ENCODE measurements at places on chromosomes 11 and 22.

- H3K4me1 ChIP-seq: no peaks in the 10 kb centered on the region
- DNase-seq: no peak
- H3K27ac ChIP-seq: no peak overlapping the region
- H3K4me3 ChIP-seq: no peak overlapping the region
- no peaks in the 10 kb centered on the region for H3K36me3 ChIP-seq
- H3K27me3 ChIP-seq: no peaks in the 10 kb centered on the region
Observed at GRCh38 chr11:25423436-25424199, 908.3 kb upstream of the ANO3 start.

- H3K36me3 ChIP-seq: no peaks in the 10 kb centered on the region
- no peak overlapping the region for H3K4me3 ChIP-seq
- DNase-seq: no peak
- no peak overlapping the region for H3K27ac ChIP-seq
Observed at GRCh38 chr22:29720811-29721323, 1.1 kb downstream of the CABP7 start.

- H3K4me3 ChIP-seq: no peak overlapping the region
- peaks cover 18% of the 10 kb centered on the region for H3K36me3 ChIP-seq
- H3K27me3 ChIP-seq: no peaks in the 10 kb centered on the region
- H3K27ac ChIP-seq: no peak overlapping the region
- DNase-seq: no peak
Observed at GRCh38 chr11:108787105-108787504, 122.2 kb downstream of the DDX10 start.

GRCh38 chr11:120708511-120709183 is 197.1 kb downstream of the GRIK4 start:
- H3K4me3 ChIP-seq: no peak overlapping the region
- H3K27ac ChIP-seq: no peak overlapping the region
- H3K27me3 ChIP-seq: peaks cover 7% of the 10 kb centered on the region
- no peak for DNase-seq

GRCh38 chr11:131895865-131896264 is 525.5 kb downstream of the NTM start:
- no peaks in the 10 kb centered on the region for H3K4me1 ChIP-seq
- H3K4me3 ChIP-seq: no peak overlapping the region
- H3K27ac ChIP-seq: no peak overlapping the region
- no peak for DNase-seq
- no peaks in the 10 kb centered on the region for H3K27me3 ChIP-seq
- H3K36me3 ChIP-seq: no peaks in the 10 kb centered on the region

DNA sequence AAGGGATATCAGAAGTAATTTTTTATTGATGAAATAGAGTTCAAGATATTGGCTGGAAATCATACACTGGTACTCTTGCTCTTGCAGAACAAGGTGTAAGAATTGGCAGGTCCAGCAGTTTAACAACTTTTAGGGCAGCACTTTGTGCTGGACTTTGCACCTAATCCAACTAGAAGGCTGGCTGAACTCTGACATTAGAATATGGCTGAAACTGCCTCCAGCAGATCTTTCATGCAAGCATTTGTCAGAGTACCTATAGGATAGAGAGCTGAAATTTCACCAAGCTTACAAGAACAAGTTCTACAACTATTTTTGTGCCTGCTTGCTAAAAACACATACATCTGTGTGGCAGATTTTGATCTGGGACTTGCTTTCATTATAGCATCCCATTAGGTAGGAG is 17.2 kb downstream of the HPS5 start:
- no peaks in the 10 kb centered on the region for H3K27me3 ChIP-seq
- H3K36me3 ChIP-seq: peaks cover 42% of the 10 kb centered on the region
- no peak overlapping the region for H3K27ac ChIP-seq
- no peak overlapping the region for H3K4me3 ChIP-seq
- DNase-seq: no peak

DNA sequence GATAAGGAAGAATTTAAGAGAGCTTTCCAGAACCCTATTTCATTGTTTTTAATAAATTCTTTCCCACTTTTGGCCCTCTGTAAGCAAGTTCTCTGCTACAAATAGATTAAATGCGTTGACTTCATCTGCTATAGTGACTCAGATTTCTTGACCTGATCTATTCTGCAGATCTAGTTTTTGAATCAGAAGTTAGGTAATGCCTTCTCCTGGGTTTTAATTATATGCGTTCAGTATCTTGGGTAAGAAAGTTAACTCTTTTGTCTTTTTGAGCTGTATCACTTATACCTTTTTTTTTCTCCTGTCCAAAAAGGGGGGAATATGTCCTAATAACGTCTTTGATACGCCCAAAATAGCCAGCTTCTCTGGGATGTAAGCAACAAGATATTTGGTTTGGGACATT is 2.4 kb upstream of the HEPHL1 start:
- no peaks in the 10 kb centered on the region for H3K4me1 ChIP-seq
- H3K4me3 ChIP-seq: no peak overlapping the region
- DNase-seq: no peak
- no peak overlapping the region for H3K27ac ChIP-seq
- no peaks in the 10 kb centered on the region for H3K27me3 ChIP-seq

DNA sequence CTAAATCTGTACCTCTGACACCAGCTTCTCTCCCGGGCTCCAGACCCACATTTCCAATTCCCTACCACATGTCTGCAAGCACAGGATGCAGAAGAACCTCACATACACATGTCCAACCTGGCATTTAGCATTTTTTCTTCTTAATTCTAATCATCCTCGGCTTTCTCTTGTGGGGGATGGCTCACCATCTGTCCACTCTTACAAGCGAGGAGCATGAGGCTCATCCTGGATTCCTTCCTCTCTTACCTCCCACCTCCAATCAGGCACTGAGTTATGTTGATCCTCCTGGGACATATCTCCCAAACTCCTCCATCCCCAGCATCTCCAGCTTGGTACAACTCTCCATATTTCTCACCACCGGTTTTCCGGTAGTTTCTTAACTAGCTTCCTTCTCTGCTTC is 149.8 kb upstream of the LARGE1 start:
- no peak for DNase-seq
- H3K4me1 ChIP-seq: no peaks in the 10 kb centered on the region
- no peak overlapping the region for H3K4me3 ChIP-seq

DNA sequence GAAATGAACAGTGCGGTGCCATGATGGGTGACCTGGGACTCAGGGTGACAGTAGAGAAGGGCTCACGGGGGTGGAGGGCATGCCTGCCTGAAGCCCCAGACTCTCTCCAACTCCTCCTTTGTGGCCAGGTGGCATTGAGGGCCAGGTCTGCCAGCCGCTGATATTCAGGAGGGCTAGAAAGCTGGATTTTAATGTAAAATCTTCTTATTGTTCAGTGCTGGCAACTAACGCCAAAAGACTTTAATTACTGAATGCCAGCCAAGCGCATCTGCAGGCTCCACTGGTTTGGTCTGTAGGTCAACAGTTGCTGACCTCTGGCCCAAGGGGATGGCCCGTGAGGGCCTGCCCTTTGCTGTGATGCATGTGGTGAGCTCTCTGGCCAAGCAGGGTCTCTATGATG is 10.3 kb downstream of the MRGPRG start:
- no peak overlapping the region for H3K27ac ChIP-seq
- no peak overlapping the region for H3K4me3 ChIP-seq
- H3K36me3 ChIP-seq: no peaks in the 10 kb centered on the region
- peaks cover 2% of the 10 kb centered on the region for H3K27me3 ChIP-seq

DNA sequence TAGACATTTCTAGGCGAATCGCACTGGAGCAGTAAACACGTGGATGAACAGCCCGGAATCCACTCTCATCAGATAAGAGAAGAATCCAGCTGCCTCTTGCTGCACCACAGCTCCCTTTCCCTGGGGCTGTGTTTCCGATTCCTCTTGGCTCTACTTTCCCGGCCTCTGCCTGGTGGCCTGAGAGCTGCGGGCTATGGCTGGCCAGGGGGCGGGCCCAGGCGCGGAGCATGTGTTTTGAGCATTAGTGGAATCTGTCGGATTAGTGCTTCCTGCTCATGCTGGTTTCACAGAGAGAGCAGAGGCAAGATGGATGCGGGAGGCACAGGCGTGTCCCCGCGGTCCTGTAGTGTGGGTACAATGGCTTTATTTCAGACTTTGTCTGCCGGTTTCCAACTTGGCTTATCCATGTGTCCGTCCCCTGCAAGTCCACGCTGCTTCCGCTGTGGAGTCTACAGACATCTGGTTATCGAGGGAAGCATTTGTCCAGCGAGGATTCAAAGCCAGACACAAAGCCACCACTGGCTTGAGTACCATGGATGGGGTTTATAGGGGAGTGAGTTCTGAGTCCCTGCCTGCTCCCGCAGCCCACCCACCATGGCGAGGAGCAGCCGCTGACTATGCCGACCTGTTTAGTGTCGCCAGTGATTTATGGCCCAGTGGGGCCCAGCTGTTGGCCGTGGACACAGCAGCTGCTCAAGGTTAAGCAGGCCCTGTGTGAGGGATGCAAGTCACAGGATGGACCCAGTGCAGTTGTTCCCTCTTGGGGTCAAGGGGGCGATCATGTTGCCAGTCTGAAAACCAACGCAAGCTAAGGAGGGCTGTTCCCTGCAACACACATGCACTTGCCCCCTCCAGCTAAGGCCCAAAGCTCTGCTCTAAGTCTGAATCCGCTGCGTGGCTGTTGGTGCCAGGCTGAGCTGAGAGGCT is 43.3 kb upstream of the EP300 start:
- DNase-seq: no peak
- H3K27ac ChIP-seq: no peak overlapping the region
- no peaks in the 10 kb centered on the region for H3K36me3 ChIP-seq
- H3K4me3 ChIP-seq: no peak overlapping the region
- H3K27me3 ChIP-seq: no peaks in the 10 kb centered on the region
